CD4-positive, alpha-beta memory T cell (primary cell): ENCODE measurements at places on chromosomes 7 and 10. TPM values are rescaled to one million over a fixed set of nuclear protein-coding genes. Genes with fewer than 3 reads are reported as not detected.
A peak's percentile ranks its signal among the peaks of the same experiment; 100 is the strongest.

DNA sequence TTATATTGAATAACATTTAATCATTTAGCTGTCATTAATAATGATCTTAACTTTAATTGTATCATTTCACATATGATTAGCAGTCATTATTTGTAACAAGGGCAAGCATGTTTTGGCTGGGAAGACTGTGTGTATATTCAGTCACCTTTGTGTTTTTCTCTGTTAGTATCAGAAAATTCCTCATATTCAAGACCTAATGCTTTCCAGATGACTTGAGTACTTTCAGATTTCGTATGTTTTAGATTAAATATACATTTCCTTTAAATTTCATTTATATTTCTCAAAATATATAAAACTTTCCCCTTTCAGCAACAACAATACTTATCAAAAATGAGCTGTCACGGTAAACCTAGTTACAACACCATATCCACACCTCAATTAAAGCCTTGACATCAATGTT, 6.3 kb upstream of the CACNA2D1 start:
- DNase-seq: no peak

The TRIM74 gene
- 0.34 TPM for polyA plus RNA-seq

GRCh38 chr10:125606414-125607010, 76.5 kb downstream of the TEX36 start:
- DNase-seq: no peak

GRCh38 chr10:23111517-23112286, 16.3 kb downstream of the MSRB2 start:
- DNase-seq: no peak

The MOSPD3 gene
- 32.1 TPM for polyA plus RNA-seq

- DNase-seq: no peak
Observed at GRCh38 chr7:133827707-133828623, 299.2 kb upstream of the LRGUK start.

DNA sequence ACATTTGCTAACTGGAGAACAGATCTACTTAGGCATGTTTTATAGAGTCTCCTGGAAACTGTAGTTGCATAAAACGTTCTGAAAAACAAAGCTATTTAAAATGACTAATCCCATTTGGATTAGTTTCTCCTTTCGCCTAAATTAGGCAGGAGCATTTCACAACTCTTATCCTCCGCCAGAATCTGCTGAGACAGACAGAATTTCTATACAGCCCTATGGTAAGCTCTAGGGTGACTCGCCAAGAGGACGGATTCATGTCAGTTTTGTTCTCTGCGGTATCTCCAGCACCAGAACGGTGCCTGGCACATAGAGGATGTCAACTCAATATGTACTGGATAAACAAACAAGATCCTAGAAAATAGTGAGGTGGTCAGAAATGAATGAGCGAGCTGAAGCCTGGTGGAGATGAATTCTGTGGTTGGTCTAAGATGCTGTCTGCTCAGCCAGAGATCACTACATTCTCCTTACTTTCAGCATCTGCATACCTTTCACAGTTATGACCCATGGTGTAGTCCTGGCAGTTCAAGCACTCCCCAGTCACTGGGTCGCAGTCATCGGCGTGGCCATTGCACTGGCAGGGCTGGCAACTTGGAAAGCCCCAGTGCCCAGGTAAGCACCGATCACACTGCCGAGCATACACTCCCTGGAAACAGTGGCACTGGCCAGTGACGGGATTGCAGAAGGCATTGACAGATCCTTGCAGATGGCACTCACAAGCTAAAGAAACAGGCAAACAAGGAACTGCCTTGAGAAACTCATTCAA, 44.0 kb downstream of the LAMB1 start:
- no peak for DNase-seq

DNA sequence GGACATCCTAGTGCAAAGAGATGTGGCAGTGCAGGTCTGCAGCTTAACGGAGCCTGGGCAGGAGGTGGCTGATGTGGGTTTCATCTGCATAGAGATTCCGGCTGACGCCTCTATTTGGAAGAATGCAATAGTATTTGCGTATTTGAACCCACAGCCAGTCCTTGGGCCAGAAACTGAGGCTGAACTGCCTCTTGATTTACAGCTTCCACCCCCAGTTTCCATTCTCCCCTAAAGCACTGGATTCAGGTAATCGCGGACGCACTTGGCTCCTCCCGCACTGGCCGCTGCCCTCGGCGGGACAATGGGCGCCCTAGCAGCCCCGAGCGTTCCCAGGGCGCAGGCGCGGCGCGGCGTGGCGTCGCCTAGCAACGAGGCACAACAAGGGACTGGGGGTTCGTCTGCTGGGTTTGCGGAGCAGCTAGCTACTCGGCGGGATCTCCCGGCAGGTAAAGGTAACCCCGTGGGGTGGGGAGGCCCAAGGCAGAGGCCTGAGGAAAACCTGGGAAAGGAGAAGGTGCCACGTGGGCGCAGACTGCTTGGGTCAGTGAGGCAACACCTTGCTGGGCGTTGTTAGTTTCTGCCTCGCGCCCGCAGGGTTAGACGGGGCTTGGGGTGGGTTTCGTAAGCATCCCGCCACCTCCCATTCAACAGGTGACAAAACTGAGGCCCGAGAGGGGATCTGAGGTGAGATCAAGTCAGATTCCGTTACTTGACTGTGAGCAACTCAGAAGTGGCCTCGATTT, at the start of gene ARMC3:
Gene ARMC3 (plus strand): TSS at position 393 of the 743 bp plus-strand sequence. CDS start 3,944 bp downstream, outside the sequence.
- peak; percentile 72 for DNase-seq

DNA sequence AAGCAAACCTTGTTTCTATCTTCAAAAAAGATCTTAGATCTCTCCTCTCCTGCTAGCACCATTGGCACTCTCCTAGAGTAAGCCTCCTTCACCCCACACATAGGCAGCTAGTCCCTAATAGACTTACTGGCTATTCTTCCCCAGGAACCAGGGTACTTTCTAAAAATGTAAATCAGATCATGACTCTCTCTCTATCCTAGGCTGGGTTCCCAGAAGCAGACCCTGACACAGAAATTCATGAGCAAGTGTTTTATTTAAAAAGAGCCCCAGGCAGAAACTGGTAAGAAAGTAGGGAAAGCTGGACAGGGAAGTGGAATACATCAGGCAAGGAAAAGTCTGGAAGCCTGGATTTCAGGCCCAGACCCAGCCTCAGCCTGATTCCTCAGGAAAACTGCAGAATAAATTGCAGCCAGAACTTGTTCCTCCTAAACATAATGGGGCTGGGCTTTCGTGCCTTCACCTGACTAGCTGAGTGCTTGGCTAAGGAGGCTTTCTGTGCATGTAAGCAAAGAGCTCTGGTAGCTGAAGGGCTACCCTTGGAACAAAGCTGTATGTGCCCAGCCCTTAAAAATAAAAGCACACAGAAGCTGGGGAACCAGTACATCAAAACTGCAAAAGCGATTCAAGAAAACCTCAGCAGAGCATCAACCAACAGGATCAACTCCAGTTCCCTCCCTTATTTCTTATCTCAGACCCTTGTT, 18.8 kb upstream of the SORBS1 start:
- no peak for DNase-seq

The PCLO gene
- not detected for polyA plus RNA-seq

GRCh38 chr7:29248713-29249382, 54.3 kb downstream of the CHN2 start:
- no peak for DNase-seq

The ITPRID1 gene
- polyA plus RNA-seq: not detected

DNA sequence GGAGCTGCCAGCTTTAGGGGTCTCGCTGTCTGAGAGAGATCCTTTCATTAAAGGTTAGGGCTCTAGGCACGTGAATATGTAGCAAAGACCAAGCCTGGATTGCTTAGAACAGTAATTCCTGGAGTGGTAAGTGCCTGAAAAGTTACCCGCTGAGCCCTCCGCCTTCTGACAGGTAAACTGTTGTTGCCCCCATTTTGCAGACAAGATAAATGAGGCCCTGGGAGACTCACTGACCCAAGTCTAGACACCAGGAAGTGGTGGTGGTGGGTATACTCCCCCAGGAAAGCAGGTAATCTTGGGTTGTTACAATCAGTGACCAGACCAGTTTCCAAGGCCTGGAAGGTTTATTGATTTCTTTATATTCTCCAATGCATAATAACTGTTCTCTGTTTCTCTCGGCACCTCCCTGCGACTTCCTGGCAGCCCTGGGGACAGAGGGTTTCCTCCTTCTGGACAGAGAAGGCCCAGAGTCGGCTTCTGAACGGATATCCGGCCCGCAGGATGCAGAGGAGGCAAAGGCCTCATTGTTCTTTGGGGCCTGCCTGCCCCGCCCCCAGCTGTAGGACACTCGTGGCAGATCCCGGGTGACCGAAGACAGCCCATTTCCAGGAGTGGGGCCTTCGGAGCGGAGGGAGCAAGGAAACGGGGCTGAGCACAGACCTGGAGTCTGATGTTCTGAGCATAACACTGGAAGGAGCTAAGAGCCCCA, 1.3 kb upstream of the GRK5 start:
- peak; percentile 59 for DNase-seq

GRCh38 chr7:50507898-50508470, 57.2 kb downstream of the DDC start:
- no peak for DNase-seq

- no peak for DNase-seq
Observed at GRCh38 chr7:135197343-135197742, 14.0 kb downstream of the WDR91 start.

DNA sequence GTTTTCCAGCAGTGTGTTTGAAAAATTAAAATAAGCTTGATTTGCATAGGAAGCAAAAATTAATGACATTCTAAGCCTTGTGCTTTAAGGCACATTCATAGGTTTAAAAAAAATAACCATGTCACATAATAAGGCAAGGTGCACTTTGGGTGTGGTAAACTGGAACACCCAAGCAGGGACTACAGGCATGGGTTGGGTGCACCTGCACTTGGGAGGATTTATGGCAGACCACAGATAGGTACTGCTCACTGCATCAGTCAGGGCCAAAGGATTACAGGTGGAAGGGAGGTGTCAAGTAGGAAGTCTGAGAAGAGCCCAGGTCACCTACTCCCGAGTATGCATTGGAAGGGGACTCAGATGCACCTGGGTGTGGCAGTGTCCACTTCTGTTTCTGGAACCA, 753.7 kb downstream of the SUGCT start:
- DNase-seq: no peak

DNA sequence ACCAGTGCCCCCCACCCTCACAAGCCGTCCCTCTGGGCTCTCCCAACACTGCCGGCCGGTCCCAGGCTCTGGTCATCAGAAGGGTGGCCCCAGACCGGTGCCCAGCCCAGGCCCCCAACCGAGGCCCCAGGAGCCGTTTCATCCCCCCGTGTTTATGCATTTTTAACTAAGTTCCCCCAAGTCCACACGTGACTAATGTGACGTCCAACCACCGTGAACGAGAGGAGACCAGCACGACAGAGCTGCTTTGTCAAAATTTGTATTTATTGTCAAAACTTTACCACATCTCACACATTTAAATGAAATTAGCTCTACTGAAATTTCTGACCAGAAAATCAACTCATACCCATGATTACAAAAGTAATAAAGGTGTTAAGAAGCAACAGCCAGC, 8.6 kb downstream of the VENTX start:
- no peak for DNase-seq

GRCh38 chr7:47568547-47568946, 13.4 kb downstream of the TNS3 start:
- no peak for DNase-seq

The PHYHIPL gene
- polyA plus RNA-seq: not detected

GRCh38 chr7:158479021-158479663, 108.5 kb downstream of the PTPRN2 start:
- no peak for DNase-seq

DNA sequence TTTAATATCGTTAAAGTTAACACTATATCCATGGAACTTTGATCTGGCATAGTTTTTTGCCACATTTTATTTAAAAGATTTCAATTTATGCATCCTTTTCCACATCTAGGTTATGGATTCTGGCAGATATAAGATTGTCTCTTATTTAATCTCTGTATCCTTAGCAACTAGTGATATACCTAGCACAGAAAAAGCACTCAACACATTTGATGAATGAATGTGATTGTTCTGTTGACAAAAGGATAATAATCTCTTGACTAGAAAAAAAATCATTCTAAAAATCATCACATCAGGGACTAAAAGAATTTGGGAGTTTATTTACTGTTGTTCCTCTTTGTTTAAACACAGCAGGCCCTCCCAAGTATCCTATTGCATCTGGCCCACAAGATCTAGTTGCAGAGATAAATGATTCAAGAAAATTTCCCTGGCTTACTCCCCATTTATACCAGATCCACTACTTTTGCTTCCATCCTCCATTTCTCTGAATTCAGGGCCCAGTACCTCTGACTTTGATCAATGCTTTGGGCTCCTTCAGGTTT, 84.0 kb upstream of the C1GALT1 start:
- DNase-seq: no peak

The GOLGA7B gene
- polyA plus RNA-seq: 1.7 TPM

DNA sequence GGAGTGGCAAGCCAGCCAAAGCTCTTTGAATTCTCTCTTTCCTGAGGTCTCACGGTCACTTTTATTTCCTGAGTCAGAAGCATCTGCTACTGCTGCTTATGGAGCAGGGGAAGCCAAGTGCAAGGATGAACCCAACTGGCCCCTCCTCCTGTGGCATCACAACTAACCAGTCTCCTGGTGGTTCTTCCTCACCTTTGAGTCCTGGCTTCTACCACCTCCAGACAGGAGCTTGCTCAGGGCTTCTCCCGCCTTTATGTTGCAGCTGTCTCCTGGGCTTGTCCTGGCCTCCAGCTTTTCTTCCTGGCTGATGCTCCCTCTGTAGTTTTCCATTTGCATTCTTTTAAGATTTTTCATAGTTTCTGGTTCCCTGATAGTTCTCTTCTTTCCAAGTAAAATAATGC, 349.7 kb upstream of the NRP1 start:
- DNase-seq: no peak

The OR2A1 gene
- not detected for polyA plus RNA-seq

GRCh38 chr10:112849546-112849945, 100.5 kb upstream of the TCF7L2 start:
- no peak for DNase-seq

- no peak for DNase-seq
Observed at GRCh38 chr10:79379512-79380124, 32.3 kb downstream of the PPIF start.

DNA sequence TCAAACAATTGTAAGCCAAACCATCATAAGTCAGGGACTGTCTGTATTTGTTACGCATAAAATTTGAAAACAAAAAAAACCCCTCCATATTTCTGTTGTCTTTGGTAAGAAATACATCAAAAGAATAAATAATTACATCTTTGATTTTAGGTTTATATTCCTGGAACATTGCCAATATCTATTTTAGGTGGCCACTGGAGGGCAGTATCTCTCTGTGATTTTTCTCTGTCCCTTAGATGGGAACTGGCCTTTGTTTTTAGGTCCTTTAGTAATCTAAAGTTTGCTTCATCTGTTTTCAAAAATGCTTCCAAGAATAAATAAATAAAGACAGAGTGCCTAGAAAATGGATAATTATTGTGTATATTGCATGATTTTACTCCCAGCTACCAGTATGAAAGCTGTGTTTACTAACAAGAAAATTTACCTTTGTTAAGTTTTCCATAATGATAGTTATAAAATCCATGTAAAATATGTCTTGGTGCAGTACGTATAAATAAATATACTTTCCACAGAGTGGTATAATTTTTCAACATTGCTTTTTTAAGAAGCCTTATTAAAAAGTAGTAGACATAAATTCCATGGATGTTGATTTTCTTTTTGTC, 64.2 kb downstream of the PHYHIPL start:
- DNase-seq: no peak

GRCh38 chr7:27213433-27214238, 13.7 kb upstream of the HOXA13 start:
- no peak for DNase-seq
